ENCODE measurements at places on chromosomes 5 and 9.

DNA sequence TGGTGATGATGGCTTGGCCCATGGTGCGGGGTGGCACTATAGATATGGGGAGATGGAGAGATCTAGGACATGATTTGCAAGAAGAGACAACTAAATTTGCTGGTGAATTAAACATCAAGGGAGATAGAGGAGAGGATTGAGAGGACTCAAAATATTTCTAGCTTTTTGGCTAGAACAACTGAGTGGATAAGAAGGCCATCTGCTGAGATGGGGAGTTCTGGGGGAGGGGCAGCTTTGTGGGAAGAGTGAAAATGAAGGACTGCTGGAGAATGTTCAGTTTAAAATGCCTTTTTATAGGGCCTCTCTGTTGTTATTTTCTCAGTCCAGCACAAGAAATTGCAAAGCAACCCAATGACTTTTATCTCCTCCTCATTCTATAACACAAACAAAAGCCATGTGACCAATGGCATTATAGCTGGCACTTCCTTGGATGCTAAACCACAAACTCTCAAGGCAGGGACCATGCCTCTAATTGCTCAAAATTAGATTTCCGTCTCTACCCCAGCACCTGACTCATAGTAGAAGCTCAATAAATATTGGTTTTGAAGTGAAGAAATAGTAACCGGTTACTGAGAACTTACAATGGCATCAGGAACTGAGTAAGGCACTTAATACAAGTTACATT is 29.8 kb downstream of the JAKMIP2 start:
- DNase-seq: no peak

DNA sequence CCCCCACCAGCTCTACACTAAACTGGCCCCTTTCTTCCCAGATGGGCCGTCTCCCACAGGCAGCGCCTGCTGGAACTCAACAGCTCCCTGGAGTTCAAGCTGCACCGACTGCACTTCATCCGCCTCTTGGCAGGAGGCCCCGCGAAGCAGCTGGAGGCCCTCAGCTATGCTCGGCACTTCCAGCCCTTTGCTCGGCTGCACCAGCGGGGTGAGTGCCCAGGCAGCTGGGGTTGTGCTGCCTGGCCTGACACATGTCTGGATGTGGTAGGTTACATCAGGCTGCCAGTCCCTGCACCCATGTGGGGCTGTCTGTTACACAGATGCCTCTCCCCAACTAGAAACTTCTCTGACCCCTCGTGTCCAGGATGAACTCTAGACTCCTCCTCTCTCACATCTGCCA is 9.8 kb downstream of the NHP2 start:
- DNase-seq: no peak

DNA sequence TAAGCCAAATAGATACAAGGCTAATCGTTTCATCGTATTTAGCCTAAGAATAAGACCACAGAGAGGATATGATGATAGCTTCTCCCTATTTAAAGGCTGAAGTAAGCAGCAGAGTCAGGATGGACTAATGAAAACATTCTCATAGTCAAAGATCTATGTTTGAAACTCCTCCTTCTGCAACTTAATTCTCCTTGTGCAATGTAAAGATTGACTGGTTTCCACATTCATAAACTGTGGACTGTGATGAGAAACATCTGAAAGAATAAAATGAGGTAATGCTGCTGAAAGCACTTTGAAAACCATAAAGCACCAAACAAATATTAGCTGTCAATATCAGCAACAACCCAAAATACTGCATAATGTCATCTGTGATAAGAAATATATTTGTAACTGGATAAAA is 361.9 kb downstream of the CSNK1G3 start:
- DNase-seq: no peak

DNA sequence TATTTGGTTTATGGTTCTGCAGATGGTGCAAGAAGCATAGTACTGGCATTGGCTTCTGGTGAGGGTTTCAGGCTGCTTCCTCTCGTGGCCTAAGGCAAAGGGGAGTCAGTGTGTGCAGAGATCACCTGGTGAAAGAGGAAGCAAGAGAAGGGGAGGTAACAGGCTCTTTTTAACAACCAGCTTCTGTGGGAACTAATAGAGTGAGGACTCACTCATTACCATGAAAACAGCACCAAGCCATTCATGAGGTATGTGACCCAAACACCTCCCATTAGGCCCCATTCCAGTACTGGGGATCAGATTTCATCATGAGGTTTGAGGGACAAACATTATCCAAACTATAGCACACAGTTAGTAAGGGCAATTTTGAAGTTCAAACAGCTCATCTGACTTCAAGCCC is 263.5 kb downstream of the TMEM38B start:
- DNase-seq: no peak

DNA sequence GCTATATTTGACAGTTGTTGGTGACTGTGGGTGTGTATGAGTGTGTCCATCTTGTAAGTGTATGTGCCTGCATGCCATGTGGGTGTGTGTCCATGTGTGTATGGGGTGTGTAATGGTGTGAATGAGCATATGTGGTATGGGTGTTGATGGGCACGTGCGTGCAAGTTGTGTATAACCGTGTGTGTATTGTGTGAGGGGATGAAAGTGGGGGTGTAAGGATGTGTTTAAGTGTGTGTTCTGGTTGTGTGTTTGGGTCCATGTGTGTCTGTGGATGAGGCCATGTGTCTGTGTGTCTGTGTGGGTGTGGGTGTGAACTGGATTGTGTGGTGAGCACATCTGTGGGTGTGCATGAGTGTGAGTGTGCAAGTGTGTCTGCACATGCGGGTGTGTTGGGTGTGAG is 5.9 kb upstream of the FAM78A start:
- no peak for DNase-seq

- no peak for DNase-seq
These were observed 145.8 kb downstream of the TMEM232 start for GRCh38 chr5:110580625-110581024.

- DNase-seq: no peak
These were observed 314.7 kb downstream of the PRR16 start for GRCh38 chr5:120778491-120779484.

- DNase-seq: no peak
These were observed 546.6 kb upstream of the PTPRD start for GRCh38 chr9:11159318-11159862.

- peak; percentile 65 for DNase-seq
These were observed 2.1 kb upstream of the ANXA2R start for GRCh38 chr5:43042176-43042625.

GRCh38 chr9:97740848-97741821 is 44.0 kb upstream of the XPA start:
- peak; percentile 84 for DNase-seq

GRCh38 chr5:73999297-73999696 is 373.3 kb downstream of the ARHGEF28 start:
- no peak for DNase-seq

DNA sequence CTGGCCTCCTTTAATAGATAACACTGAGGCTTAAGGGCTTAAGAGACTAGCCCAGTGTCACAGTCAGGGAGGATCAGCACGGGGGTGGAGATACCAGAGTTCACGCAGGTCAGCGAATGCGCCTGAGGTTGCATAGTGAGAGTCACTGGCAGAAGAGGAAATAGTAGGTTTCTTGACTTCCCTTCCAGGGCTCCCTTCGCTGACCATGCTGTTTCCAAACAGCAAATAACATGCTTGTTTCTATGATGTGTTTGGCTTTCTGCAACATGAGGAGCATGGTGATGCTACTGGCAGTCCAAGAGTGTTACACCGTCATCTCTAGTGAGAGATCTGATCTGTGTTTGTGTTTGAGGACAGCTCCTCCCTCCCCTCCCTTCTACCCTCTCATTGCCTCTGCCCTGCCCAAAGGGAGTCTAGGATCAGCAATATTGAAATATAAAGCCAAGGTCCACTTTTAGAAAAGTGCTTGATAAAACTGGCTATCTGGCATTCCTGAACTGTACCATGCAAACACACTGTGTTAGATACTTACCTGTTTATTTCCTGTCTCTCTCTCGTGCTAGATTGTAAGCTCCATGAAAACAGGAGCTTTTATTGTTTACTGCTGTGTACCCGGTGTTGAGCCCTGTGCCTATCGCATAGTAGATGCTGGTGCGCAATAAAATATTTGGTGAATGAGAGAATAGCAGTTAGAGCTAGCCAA is 12.3 kb downstream of the TLE4 start:
- no peak for DNase-seq

GRCh38 chr9:76592091-76592973 is 133.3 kb downstream of the GCNT1 start:
- DNase-seq: no peak

GRCh38 chr9:104774831-104775573 is 11.1 kb downstream of the NIPSNAP3B start:
- no peak for DNase-seq

DNA sequence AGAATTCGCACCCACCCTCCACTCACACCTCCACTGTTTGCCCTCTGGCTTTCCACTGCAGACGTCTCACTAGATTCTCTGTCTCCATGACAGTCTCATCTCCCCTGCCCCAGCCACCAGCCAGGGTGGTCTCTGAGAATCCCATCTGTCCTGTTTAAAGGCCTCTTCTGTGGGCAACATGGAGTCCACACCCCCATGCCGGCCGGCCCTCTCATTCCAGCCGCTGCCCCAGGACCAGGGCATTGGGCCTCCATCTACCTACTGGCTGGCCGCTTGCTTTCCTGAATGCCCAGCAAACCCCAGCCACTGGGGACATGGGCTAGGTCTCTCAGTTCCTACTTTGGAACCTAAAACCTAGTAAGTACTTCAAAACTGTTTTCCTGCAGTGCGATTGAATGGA is 65.6 kb upstream of the RUFY1 start:
- no peak for DNase-seq

- no peak for DNase-seq
These were observed 20.5 kb downstream of the RANBP17 start for GRCh38 chr5:170882345-170882744.

DNA sequence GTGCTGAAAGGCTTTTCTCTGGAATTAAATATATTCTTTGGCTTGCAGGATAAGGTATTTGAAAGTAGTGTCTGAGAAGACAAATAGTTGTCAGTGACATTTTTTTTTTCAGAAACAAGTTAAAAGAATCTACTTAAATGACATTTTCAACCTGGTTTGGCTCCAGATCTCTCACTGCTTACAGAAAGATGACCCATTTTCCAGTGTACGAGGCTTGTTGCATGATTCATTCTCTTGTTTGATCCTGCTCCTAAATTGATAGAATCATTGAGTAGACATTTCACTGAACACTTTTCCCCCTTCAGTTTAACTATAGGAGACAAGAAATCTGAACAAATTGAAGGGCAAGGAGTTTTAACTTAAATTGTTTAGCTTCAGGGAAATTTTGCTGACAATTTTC is 546.1 kb downstream of the ZNF608 start:
- no peak for DNase-seq

GRCh38 chr9:86168256-86168655 is 68.9 kb upstream of the GOLM1 start:
- no peak for DNase-seq

GRCh38 chr5:107801061-107801460 is 130.3 kb upstream of the EFNA5 start:
- DNase-seq: no peak

DNA sequence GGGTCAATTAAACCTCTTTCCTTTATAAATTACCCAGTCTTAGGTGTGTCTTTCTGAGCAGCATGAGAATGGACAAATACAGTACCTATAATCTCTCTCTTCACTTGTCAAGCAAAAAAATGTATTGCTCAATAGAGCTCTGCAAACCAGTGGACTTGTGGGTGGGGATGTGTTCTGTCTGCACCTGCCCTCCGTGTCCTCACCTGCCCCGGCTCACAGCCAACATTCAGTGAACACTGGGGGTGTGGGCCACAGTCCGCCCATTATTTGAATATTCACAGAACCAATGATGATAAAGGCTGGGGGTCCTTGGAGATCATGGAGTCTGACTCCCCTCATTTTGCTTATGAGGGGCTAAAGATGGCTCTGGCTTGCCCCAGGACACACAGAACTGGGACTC is 36.9 kb upstream of the MED27 start:
- no peak for DNase-seq

- no peak for DNase-seq
These were observed 113.3 kb downstream of the PPP2R2B start for GRCh38 chr5:146765089-146765832.

DNA sequence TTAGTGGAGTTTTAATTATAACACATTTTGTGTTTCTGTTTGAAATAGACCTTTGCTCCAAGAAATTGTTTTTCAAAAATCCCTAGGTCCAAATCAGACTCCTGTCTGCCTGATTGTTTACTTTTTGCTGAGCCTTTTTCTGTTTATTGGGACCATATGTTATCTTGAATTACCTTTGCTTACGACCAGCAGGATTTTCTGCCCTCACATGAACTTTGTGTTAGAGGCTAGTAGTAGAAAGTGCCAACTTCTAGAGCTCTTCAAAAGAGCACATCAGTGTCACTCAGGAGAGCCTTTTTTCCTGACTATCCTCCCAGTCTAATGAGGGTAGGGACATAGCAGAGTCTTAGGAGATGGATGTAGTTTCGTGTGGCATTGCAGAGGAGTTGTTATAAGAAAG is 10.2 kb downstream of the RECK start:
- DNase-seq: no peak

DNA sequence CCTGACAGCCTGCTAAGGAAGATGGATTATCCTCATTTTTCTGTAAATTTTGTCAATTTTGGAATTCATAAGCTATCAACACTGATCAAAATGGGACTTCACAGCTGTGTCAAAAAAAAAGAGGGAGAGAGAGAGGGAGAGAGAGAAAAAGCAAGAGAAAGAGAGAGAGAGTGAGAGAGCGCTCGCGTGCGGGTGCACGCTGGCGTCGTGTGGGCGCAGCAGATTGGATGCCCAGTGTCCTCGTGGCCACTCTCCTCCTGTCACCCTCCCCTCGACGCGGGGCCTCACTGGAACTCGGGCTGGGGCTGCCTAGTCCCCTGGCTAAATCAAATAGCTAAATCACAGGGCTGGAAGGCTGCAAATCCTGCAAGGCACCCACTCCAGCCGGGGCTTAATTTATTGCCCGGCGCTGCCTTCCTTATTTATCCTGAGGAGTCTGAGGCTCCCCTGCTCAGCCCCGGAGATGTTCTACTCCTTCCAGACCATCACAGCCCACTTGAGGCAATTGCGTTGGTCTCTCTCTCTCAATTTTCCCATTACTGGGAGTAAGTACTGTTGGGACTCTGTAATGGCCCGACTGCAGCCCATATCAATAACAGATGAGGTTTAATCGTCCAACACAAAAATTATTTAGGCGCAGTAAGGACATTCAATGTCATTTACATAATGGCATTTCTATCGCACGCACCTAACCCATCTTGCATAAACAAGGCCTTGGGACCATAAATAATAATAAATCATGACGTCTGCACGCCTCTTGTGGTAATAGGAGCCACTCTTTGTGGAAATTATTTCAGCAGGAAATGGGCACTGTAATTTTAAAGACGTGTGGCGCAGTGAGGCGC is 94.2 kb downstream of the PAX5 start:
- no peak for DNase-seq

All from WTC11 (cell line).